ENCODE measurements at places on chromosomes 6 and 20. TPM values are rescaled to one million over a fixed set of nuclear protein-coding genes. Genes with fewer than 3 reads are reported as not detected.

The SIRPB1 gene
- 0.40 TPM for total RNA-seq

- peak; percentile 79 for DNase-seq
These were observed 603.2 kb downstream of the RNF144B start for GRCh38 chr6:18990059-18990978.

The BPIFB4 gene
- not detected for total RNA-seq

The SPDEF gene
- 0.15 TPM for total RNA-seq

- DNase-seq = no peak
These were observed 301.9 kb upstream of the TBX18 start for GRCh38 chr6:85066266-85066665.

DNA sequence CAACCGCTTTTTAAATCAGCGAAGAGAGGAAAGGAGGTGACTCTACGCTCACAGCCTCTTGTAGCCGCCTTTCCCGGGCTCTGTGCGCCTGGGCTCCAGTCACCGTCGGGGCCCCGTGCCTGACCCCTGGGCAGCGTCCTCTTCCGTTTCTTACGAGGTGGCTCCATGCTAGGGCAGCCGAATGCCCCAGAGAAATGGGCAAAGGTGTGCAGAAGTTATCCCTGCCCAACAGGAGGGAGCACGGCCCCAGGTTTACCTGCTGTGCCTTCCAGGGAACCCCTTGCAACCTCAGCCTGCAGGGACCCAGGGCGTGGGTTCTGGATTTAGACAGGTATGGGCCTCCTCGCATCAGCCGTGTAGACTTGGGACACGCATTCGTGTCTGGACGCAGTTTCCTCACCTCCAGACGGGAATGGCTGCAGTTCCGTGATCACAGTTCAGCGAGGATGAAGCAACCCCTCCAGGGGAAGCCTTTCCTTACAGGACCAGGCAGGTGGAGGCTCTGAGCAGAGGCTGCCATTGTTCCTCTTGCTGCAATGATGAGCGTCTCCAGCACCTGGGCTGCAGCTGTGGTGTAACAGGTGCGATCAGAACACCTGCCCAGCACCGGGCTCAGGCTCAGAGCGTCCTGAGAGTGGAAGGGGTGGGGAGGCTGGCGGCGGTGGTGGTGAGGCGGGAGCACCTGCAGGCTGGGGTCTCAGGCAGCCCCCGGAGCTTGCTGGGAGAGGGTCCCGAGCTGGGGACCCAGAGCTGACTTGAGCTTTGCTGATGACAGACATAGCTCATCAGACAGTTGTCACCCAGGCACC lies 81.3 kb upstream of the BHLHE23 start:
- DNase-seq = peak; percentile 37

DNA sequence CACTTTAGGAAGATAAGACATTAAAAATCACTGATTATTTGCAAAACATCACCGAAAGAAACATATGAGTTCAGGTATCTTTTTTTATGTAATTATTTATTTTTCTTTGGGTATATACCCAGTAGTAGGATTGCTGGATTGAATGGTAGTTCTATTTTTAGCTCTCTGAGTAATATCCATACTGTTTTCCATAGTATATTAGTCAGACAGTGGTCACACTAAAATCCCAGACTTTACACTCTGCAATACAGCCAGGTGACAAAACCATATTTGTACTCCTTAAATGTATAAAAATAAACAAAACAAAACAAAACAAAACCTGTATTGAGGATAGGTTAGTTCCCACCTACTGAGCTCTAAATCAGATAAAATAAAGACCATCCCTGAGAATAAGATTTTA lies 1024.3 kb upstream of the EYS start:
- no peak for DNase-seq

The CLPSL2 gene
- not detected for total RNA-seq

The UNC93A gene
- 5.3 TPM for total RNA-seq

GRCh38 chr6:37565267-37566110 lies 65.8 kb upstream of the CCDC167 start:
- DNase-seq = no peak

- no peak for DNase-seq
These were observed 366.3 kb downstream of the CDKAL1 start for GRCh38 chr6:20900389-20901160.

- no peak for DNase-seq
These were observed 7.7 kb upstream of the C20orf203 start for GRCh38 chr20:32681175-32682084.

The TOP1 gene
- total RNA-seq = 18.0 TPM

- no peak for DNase-seq
These were observed 55.0 kb downstream of the KIF13A start for GRCh38 chr6:17932330-17932852.

The ARFGEF3 gene
- 0.18 TPM for total RNA-seq

DNA sequence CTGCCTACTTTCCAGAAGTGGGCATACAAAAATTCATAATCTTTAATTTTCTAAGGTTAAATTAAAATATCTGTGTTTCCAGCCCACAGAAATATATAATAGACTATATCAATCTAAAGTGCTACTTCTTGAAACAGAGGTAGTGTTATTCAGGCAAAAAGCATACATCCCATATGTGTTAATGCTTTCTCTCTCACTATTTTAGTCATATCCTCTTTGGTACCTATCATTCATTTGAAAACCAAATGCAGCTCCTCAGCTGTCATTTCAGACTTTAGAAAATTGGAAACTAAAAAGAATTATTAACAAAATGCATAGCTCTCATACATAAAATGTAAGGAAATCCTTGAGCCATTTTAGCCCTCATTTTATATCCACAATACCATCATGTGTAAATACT lies 925 bp downstream of the FHL5 start:
- DNase-seq = no peak

DNA sequence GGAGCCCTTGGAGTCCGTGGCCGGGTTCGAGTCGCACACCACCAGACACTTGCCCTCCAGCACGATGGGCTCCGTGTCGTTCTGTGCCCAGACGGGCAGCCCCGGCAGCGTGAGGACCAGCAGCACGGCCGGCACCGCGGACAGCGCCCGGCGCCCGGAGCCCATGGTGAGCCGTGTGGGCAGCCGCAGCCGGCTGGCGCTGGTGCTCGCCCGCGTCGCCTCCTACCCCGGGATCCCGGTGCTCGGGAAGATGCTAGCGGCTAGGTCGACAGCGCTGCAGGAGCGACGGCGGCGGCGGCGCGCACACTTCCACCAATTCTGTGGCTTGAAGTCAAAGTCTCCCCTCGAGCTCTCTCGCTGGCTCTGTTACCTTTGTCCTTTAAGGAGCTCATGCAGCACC lies 1.3 kb downstream of the CBLN4 start:
- DNase-seq = peak; percentile 64

The SIGLEC1 gene
- total RNA-seq = 5.9 TPM

- DNase-seq = no peak
These were observed 534.3 kb downstream of the COL12A1 start for GRCh38 chr6:74671558-74672025.

The RIPPLY2 gene
- total RNA-seq = not detected

- peak; percentile 55 for DNase-seq
These were observed 49.6 kb upstream of the ZNF217 start for GRCh38 chr20:53643031-53643832.

The PRPH2 gene
- not detected for total RNA-seq

DNA sequence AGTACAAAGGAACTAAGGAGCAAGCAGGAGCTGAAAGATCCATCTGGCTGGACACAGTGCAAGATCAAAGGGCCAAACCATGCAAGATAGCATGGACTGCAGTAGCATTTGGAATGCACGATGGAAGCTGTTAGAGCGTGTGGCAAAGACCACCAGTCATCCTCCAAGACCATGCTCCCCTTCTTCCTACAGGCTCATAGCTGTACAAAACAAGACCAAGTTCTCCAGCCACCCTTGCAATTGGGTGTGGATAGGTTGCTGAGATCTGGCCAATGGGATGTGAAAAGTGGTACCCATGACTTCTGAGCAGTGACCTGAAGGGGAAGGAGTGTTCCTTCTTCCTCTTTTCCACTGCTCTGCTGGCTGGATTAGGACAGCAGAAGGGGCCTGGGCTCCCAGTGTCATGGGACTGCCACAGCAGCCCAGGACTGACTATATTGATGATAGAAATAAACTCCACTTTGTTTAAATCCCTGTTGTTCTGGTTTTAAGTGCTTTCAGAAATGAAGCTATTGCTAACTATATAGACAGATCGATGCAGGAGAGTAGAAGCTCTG lies 64.9 kb downstream of the SLC22A23 start:
- no peak for DNase-seq

- DNase-seq = no peak
These were observed 168.2 kb upstream of the RIN2 start for GRCh38 chr20:19589787-19590362.

The TP53TG5 gene
- not detected for total RNA-seq

DNA sequence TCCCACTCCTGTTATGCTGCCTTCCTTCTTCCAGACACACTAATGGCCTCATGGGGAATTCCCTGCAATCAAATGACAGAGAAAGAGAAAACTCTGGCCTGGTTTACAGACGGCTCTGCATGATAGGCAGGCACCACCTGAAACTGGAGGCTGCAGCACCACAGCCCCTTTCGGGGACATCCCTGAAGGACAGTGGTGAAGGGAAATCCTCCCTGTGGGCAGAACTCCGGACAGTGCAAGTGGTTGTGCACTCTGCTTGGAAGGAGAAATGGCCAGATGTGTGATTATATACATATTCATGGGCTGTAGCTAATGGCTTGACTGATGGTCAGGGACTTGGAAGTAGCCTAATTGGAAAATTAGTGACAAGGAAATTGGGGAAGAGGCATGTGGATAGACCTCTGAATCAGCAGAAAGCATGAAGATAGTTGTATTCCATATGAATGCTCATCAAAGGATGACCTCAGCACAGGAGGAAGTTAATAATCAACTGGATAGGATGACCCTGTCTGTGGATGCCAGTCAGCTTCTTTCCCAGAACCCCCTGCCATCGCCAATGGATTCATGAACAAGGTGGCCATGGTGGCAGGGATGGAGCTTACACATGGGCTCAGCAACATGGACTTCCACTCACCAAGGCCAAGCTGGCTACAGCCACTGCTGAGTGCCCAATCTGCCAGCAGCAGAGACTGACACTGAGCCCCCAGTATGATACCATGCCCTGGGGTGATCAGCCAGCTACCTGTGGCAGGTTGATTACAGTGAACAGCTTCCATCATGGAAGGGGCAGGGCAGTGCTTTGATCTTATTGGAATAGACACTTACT lies 44.5 kb upstream of the VSX1 start:
- DNase-seq = no peak

DNA sequence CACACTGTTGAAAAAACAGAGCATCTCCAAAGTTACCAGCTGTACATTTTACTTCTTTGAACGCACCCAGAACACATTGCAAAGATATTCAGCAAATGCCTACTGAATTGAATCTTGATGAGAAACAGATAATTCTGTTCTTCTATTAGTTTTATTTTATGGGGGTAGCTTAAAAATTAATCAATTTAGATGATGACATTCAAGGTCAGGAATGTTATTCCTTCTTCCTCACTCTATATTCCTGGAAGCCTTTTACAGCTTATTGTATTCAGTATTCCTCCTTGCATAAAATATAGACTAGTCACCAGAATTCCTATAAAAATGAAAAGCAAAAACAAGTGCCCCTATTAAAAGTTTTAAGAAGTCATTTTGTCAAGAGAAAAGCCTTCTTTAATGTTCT lies 21.4 kb upstream of the GMDS start:
- DNase-seq = no peak

DNA sequence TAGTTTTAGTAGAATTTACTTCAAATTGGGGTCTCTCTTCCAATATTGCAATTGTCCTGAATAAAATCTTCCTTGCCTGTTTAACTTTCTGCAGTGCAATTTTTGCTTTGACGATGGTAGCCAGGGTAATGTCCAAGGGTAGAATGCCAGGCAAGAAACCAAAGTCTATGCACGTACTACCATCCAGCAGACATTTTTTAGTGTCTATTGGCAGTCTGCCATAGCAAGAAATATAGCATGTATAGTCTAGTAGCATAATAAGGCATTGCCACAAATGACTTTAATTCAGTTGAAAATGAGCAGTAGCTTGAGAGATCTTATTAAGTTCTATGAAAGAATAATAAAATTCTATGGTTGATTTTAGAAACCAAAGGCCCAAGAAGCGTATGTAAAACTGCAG lies 62.3 kb upstream of the KCNQ5 start:
- DNase-seq = no peak

DNA sequence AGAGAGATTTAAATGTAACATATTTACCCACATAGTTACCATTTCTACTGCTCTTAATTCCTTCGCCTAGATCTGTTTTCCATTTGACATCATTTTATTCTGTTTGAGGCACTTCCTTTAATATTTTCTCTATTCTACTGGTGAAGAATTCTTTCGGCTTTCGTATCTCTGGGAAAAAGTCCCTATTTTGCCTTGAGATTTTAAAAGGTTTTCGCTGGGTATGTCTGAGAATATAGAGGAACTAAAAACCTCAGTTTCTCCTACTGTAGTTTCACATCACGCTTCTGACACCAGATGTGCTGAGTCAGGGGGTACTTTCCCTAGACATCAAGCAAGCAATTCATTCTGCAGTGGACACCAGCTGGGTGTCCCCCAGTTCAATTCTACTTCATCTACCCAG lies 61.7 kb downstream of the E2F3 start:
- no peak for DNase-seq
